ENCODE measurements at places on chromosomes 12 and 14.

DNA sequence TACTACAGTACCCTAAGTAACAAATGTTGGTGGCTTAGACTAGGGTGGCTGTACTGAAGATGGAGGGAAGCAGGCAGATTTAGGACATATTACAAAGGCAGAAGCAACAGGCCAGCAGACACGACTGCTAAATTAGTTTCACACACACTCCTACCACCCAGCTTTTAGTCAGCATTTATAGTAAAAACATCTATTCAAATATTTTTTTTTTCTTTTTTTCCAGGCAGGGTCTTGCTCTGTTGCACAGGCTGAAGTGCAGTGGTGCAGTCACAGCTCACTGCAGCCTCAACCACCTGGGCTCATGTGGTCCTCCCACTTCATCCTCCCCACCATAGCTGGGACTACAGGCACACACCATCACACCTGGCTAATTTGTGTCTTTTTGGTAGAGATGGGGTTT is 72.9 kb downstream of the CDK17 start:
- no peak for DNase-seq

GRCh38 chr12:75478116-75478794 is 2.3 kb upstream of the GLIPR1 start:
- peak; percentile 84 for DNase-seq

DNA sequence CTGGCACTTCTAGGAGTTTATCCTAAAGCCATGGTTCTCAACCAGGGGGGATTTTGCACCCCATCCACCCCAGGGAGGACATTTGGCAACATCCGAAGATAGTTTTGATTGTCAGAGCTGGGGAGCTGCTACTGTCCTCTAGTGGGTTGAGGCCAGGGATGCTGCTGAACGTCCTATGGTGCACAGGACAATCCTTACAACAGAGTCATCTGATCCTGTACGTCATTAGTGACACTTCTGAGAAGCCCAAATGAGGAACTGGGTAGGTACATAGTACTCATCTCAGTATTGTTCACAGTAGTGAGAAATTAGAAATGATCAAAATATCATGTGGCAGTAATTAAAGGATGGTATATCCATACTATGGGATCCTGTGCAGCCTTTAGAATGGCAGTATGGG is 185.1 kb downstream of the CHST11 start:
- DNase-seq = peak; percentile 53

- peak; percentile 50 for DNase-seq
These were observed 17.7 kb downstream of the DNAL1 start for GRCh38 chr14:73662487-73662943.

DNA sequence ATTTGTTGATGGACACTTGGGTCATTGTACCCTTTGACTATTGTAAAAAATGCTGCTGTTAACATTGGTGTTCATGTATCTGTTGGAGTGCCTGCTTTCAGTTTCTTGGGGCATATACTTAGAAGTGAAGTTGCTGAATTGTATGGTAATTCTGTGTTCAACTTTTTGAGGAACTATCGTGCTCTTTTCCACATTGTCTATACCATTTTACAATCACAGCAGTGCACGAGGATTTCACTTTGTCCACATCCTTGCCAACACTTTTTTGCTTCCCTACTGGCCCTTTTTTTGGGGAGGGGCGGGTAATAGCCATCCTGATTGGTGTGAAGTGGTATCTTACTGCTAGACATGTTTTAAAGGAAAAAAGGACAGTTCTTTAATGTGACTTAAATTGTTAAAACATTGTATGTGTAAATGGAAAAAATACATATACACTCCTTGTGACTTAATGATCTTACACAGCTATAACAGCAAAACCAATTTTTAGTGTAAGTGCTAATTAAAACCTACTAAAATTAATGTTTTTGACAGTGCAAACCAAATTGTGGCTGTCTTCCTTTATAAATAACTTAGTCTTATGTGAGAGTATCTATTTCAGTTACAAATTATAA is 52.7 kb downstream of the WNK1 start:
- DNase-seq = peak; percentile 44

DNA sequence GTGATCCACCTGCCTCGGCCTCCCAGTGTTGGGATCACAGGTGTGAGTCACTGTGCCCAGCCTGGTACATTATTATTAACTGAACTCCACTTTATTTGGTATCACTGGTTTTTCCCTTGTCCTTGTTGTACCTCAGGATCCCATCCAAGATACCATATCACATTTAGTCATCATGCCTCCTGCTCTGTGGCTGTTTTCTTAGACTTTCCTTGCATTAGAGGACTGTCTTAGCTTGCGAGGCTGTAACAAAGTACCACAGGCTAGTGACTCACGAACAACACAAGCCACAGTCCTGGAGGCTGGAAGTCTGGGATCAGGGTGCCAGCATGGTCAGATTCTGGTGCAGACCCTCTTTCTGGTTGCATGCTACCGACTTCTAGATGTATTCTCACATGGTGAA is 12.2 kb downstream of the KLC1 start:
- DNase-seq = no peak

DNA sequence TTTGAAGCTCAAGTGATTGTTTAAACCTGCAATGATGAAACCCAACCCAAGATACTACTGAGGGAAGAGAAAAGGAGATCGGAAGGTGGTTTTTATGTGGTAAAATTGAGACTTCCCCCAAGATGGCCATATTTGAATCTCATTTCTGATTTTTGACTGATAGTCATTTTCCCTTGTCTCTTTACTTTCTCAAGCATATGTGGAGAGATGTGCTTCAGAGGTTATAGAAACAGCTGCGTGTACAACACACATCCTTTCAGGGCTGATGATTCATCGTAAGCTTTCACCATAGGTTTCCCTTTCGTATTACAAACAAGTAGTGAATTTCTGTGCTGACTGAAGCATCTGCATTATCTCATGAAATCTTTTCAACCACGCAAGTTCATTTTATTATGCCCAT is 276.2 kb downstream of the EMP1 start:
- DNase-seq = no peak

- no peak for DNase-seq
These were observed 25.3 kb downstream of the PIGH start for GRCh38 chr14:67574806-67575205.

- no peak for DNase-seq
These were observed 19.8 kb downstream of the RPGRIP1 start for GRCh38 chr14:21299562-21300130.

DNA sequence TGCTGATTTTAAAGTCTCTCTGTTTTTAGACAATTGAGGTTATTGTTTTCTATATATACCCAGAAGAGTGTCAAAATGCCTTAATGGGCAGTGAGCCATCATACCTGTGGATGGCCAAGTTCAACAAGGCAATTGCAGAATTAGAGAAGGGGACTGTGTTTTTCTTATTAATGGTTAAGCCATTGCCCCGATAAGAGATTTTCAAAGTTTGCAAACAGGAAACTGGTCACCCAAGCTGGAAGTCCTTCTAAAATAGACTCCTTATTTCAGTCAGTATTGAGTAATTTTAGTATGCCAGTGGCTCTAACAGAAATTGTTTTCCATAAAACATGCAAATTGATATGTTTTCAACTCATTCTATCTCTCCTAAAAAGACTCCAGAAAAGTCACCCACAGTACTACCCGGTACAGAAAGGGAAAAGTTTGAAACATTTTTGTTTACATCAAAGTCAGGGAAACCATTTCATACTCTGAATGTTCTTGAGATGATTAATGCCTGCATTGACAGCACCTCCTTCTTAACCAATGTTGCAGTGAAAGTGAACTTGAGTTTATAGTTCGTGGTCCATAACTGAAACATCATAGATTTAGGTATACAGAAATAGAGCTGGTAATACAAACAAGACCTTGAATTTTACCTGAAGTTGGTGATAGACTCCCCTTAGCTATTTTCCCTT is 191.1 kb downstream of the TMX1 start:
- no peak for DNase-seq

DNA sequence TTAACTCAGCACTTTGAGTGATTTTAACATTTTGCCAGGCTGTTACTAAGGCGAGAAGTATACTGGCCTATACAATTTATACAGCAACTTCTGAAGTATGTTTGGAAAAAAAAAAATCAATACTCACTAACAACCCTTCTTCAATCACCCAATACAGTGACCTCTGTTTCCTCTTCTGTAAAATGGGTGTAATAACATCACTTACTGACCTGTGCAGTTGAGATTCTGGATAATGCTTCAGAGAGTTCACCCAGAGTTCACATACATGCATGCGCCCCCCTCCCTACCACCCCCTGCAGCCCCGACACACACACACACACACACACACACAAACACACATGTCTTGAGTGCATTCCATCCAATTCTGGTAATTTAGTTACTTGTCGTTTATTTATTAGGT is 9.1 kb downstream of the PAH start:
- no peak for DNase-seq

DNA sequence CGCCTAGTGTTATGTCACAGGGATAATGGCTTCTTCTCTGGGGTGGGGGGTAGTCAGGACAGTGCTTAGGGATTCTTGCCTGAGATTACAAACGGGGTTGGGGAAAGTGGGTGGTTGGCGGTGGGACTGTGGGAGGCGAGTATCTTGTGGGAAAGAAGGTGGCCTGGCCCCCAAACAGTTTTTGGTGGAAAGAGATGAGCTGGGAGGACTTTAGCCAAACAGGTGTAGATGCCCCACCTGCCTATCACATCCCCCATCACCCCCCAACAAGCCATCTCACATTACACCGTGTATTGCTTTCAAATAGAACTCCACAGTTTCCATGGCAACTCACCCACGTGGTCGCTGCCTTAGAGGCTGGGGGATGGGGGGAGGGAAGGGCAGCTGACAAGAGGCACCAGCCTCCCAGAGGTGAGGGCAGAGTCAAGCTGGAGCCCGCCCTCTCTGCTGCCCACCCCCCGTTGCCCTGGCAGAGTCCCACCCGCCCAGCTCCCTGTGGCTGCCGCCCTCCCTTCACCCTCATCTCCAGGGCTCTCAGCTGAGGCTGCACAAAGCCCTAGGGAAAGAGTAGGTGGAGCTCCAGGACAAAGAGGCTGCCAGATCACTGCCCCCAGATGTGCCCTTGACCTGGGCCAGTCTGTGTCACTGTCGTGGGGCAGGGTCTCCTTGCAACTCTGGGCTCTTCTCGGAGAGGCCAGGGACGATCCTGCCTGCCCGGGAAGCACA is 98.3 kb downstream of the LRRC74A start:
- peak; percentile 62 for DNase-seq

- no peak for DNase-seq
These were observed 100.8 kb downstream of the PLEKHA5 start for GRCh38 chr12:19230299-19230866.

DNA sequence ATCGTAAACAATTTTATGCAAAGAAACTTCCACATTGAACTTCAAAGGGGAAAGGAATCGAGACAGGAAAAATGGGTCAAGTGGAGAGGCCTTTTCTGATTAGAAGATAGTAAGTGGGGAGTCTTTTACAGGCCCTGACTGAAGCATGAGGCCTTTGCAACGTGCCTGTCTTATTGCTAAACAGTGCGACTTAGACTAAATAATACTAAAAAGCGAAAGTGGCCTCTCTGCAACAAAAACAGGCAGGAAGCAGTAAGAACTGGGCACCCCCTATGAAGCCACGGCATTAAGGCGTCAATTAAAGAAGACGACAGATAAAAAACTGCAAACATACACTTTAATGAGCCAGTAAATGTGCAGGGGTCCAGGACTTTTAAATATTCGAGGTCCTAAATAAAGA is 283.4 kb upstream of the GRIP1 start:
- no peak for DNase-seq

- DNase-seq = no peak
These were observed 25.8 kb downstream of the STYX start for GRCh38 chr14:52755607-52756316.

GRCh38 chr12:13036881-13037280 is 7.3 kb upstream of the FAM234B start:
- DNase-seq = no peak

- DNase-seq = no peak
These were observed 423.4 kb downstream of the ZFP36L1 start for GRCh38 chr14:68369281-68370056.

- DNase-seq = no peak
These were observed 15.1 kb downstream of the ISCU start for GRCh38 chr12:108577458-108577857.

DNA sequence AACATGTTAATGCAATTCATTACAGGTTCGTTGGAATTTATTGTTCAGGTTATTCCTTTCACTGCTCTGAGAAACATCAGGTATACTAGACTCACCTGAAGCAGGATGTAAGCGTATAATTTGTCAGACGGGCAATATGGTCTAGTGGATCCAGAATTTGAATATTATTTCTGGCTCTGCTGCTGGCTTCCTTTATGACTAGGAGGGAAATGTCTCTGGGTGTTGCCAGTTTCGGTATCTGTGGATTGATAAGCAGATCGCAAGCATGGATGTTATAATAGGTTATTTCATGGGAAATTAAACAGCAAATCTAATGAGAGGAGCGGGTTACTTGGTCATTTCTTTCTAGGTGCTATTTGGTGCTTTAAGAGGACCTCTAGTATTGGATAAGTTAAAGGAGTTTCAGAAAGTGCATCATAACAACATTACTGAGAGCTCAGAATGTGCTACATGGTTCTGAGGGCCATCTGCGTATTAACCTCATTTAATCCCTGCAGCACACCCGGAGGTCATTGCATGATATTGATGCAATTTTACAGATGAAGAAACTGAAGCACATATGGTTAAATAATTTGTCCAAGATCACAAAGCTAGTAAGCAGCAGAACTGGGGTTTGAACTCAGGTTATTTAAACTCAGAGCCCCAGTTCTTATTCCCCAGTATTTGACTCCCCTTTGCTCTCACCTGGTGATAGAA is 47.3 kb upstream of the BCAT1 start:
- DNase-seq = peak; percentile 24

DNA sequence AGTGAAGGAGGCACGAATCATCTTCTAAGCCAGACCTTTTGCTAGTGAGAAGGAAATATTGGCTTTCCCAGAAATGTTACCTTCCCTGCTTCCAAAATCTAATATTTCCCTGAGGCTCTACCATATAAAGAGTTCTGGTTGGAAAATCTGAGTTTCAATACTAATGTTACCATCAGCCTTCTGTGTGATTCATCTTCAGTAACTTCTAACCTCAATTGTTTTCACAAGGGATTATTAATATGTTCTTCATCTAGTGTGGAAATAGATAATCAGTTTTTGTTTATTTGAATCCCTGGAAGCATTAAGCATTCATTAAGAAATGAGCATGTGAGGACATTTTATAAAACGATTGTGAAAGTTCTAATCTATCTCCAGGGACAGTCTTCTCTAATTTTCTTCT is 720.9 kb downstream of the AACS start:
- no peak for DNase-seq

DNA sequence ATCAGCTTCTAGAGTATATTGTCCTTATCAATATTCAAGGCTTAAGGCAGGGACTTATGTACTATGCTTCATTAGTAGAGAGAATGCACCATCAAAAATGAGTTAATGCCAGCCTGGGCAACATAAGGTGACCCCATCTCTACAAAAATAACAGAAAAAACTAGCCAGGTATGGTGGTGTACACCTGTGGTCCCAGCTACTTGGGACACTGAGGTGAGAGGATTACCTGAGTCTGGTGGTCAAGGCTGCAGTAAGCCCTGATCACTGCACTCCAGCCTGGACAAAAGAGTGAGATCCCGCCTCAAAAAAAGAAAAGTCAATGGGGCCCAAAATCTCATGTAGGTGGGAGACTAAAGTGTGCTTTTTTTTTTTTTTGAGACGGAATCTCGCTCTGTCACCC is 8.8 kb downstream of the PPP4R3A start:
- DNase-seq = no peak

GRCh38 chr14:106228541-106229158 is 702.3 kb downstream of the TMEM121 start:
- DNase-seq = no peak
